ENCODE measurements at places on chromosomes 2 and 18.

- DNase-seq = no peak
Observed at GRCh38 chr2:143526498-143526897, 397.3 kb downstream of the ARHGAP15 start.

DNA sequence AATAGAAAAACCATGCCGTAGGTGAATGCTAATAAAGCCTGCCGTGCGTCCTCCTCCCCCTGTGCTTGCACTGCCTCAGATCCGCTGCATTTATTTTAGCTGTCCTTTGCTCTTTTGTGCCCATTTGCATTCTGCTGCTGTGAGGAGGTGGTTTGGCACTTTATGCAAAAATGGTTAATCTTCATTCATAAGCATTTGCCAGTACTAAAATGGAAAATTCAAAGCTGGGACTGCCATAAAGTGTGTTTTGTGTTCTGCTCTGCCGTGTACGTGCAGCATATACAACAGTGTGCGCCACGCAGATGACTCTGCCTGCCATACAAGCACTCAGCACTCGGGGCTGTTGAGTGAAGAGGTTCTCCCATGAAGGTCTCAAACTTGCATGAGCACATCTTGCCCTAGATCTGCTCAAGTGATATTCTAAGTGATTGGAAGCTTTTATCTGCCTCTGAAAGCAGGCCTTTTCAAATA lies 73.6 kb downstream of the SPATS2L start:
- peak; percentile 56 for DNase-seq

DNA sequence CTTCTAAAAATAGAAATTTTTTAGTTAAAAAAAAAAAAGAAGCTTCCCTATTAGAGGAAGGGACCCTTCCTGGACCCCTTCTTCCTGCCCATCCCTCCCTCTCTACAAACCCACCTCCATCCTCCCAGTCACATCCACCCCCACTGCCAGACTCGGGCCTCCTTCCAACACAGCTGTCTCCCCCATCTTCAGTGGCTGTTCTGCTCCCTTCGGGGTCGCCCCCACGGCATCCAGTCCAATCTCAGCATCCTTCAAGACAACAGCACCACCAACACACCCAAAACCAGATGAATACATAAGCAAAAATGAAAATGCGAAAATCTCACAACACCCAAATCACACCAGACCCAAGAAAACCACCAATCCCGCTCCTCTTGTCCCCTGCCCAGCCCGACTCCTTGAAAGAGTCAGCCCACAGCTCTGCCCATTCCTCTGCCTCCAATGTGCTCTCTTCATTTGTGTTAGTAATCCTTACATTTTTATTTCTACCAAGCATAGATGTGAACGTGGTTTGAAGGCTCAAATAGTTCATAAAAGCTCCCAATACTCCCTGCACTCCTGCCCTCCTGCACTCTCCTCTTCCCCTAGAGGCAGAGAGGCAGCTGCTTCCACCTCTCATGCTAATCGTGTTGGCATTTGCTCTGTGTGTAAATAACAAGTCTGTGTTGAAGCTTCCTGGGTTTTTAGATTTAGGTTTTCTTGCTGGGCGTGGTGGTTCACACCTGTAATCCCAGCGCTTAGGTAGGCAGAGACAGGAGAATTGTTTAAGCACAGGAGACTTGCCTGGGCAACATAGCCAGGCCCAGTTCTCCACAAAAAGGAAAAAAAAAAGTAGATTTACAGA lies 37.0 kb downstream of the MAL start:
- DNase-seq = no peak

DNA sequence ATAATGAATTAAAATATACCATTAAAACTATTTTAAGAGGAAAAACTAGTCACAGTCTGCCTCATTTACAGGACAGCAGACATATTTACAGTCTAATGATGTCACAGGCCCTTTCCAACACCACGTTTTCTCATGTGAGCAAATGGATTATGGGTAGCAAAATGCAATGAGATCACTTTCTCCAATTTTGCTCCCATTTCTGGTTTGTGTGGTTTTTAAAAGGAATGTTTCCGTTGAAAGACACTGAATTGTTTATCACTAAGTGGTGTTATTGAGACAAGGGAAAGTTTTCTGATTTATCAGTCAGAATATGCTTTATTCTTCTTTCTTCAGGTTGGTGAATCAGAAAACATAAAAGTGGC lies 11.4 kb upstream of the NR4A2 start:
- DNase-seq = no peak

GRCh38 chr2:162475661-162476060 lies 131.7 kb downstream of the GCA start:
- peak; percentile 98 for DNase-seq

DNA sequence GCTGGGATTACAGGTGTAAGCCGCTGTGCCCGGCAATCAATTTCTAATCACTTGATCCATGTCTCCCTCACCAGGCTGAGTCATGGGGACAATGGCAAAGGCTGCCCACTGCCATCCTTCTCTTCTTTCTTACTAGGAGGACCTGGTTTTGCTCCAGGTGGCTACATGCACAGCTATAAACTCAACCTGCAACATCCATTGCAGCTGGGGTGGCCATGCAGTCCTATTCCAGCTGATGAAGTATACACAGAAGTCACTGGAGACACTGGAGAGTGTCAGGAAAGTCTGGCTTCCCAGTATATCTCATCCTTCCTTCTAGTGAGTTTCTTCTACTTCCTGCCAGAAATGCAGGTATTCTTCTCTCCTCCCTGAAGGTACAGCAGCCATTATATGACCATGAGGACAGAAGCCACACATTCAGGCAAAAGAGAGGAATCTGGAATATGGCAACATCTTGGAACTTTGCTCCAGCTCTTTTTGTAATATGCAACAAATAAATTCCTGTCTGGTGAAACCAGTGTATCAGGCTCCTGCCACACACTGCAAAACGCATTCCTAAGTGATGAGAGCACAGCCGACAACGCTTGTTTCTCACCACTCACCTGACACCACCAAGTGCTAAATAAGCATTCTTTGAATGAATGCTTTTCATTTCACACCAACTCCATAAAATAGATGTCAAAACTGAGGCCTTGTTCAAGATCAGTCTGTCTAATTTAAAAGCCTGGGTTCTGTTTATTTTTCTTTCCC lies 32.3 kb downstream of the SCTR start:
- no peak for DNase-seq

DNA sequence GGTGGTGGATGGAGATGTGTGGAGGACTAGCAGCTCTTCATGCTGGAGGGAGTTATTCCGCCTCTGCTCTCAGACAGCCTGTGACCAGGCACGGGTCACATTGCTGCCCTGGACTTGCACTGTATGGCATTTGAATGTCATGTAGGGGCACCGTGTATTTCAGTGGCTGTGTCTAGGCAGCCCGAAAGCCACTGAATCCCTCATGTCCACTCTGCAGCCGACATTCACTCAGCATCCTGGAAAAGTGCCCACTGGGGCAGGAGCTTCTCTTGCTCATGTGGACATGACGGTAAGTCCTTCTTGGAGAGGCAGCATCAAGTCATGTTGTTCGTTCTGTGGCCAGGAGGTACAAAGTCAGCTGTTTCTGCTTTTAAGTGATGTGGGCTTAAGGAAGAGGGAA lies 127.9 kb downstream of the SH3RF3 start:
- DNase-seq = no peak

- DNase-seq = no peak
Observed at GRCh38 chr2:206082298-206082843, 3.6 kb downstream of the INO80D start.

- DNase-seq = no peak
Observed at GRCh38 chr2:121873864-121874263, 118.4 kb downstream of the TSN start.

DNA sequence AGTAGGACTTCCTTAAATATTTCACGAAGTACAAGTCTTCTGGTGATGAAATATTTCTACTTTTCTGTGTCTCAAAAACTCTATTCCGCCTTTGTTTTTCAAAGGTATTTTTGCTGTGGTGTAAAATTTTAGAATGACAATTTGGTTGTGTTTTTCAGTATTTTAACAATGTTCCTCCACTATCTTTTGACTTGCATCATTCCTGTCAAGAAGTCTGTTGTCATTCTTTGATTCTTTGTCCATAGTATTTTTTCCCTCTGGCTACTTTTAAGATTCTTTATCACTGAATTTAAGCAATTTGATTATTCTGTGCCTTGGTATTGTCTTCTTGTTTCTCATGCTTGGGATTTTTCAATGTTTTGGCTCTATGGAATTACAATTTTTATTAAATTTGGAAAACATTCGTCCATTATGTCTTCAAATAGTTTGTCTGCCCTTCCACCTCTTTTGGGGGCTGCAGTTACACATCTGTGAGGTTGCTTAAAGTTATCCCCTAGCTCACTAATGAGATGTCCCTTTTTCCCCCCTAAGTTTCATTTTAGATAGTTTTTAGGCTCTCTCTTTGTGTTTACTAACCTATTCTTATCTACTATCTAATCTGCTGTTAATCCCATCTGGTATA lies 76.0 kb downstream of the CAB39 start:
- no peak for DNase-seq

DNA sequence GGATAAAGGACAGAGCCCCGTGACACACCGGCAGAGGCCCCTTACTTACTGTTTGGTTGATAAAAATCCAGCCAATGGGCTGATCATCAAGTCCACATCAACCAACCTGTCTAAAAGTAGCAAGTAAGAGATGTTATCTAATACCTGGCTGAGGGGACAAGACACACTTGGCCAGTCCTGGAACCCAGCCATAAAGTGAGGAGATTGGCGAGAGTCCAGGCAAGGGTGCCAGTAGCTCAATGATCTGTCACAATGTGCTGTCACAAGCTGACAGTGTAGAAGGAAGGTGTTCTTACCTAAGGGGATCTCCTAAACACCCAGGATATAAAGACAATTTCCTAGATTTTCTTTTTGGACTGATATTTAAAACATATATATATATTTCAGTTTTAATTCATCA lies 61.7 kb upstream of the IL1R2 start:
- DNase-seq = no peak

GRCh38 chr2:65438137-65438899 lies 5.9 kb upstream of the SPRED2 start:
- no peak for DNase-seq

DNA sequence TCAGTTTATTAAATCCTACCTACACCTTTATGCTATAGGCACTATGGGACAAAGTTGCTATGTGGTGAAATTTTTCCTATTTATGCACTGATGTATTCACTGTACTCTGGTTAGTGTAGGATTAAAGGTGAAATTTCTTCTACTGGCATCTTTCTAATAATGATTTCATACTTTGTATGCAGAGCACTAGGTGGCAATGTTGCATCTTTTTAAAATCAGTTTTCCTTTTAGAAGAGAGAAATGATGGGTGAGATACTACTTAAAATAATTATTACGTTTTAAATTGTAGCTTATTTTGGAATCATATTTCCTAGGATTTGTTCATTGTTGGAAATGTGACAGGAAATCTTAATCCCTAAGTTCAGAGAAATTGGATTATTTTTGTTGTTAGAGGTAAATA lies 150.9 kb downstream of the CD8B2 start:
- DNase-seq = peak; percentile 6

DNA sequence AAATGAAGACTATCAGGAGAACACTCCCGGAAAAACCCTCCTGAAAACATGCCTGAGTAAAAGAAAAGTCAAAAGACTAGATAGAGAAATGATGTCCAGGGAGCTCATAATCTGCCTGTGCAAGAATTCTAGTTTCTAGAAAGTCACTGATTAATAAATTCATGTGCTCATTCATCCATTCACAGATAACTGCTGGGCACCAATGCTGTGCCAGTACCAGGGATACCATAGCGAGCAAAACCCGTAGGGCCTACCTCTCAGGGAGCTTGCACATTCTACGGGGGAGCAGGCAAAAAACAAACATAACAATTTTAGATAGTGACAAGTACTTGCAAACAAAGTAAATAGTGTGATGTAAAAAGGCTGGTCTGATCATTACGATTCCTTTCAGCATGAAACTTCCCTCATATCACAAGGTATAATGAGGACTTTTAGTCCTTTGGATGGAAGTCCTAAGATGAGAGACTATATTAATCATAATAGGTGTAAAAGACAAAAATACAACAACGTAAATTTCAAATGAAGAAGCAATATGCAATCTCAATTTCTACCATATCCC lies 289.9 kb downstream of the AFF3 start:
- no peak for DNase-seq

DNA sequence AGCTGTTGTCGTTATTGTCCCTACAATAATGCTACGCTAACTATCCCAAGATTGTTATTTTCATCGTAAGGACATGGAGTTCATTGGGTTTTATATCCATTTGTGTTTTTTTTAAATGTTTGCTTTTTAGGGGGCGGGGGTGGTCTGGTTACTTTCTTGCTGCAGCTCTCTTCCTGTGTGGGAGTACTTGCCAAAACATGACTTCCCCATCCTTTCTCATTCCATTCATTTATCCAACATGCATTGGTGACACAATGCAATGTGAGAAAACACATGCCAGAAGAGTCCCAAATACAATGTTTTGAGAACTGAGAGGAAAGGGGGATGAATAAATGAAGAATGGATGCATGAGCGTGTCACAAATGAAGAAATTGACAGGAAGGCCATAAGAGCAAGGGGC lies 55.9 kb downstream of the E2F6 start:
- no peak for DNase-seq

DNA sequence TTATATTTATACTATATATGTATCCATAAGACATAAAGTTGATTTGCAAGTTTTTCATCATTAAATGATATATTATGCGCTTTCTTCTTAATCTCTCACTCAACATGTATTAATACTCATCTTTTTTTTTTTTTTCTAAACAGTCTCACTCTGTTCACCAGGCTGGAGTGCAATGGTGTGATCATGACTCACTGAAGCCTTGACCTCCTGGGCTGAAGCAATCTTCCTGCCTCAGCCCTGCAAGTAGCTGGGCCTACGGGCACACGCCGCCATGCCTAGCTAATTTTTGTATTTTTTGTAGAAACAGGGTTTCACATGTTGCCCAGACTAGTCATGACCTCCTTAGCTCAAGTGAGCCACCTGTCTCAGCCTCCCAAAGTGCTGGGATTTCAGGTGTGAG lies 51.4 kb upstream of the MAP4K3 start:
- no peak for DNase-seq

DNA sequence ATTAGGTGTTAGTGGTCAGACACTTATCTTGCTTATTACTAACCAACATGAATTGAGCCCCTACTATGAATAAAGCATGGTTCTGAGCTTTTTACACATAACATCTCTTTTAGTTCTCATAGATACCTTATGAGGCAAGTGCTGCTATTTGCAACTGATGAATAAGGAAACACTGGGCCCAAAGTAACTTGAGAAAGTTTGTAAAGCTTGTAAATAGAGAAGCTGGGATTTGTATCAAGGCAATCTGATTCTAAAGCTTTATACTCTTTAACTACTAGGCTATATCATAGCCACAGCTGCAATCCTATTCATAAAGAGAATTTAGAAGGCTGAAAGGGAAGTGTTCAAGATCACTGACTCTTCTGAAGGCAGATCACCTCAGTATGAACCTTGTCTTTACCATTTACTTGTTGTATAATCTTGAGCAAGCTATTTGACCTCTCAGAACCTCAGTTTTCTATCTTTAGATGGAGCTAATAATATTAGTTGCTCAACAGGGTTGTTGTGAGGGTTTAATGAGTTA lies 60.4 kb downstream of the ABCB11 start:
- DNase-seq = no peak

GRCh38 chr2:37527361-37527760 lies 144.1 kb downstream of the CDC42EP3 start:
- no peak for DNase-seq

Measured in NCI-H1436 (cell line).